ENCODE measurements at places on chromosomes 2 and 18.

DNA sequence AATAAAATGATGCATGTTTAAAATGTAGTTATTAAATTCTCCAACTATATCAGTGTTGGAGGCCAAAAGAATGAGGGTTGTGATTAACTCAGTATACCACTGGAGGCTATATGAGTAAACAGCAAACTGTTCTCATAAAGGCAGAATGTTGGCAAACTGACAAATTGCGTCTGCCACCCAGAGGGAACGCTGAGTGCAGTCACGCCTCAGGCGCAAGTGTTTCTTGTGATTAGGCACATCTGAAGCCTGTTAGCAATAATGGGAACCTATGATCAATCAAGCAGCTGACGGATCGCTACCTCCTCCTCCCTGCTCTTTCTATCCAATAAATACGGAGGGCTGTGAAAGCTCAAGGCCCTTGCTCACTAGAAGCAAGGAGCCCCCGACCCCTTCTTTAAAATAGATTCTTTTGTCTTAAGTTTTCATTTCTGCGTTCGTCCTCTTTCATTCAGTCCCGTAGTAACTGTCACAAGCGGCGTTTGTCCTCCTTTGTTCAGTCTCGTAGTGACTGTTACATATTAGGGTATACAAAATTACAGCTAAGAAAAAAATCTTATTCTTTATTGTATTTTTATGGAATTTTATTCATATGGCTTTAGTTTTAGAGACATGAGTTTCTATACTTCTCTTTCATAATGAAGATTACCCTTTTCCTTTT is 16.3 kb upstream of the RMND5A start:
- DNase-seq = no peak

GRCh38 chr2:118852605-118853128 is 5.2 kb upstream of the EN1 start:
- DNase-seq = no peak

- DNase-seq = peak; percentile 52
Measured at GRCh38 chr2:172113617-172114016, 10.9 kb upstream of the DLX2 start.

- DNase-seq = no peak
Measured at GRCh38 chr2:193240752-193241151, 1046.0 kb upstream of the TMEFF2 start.

DNA sequence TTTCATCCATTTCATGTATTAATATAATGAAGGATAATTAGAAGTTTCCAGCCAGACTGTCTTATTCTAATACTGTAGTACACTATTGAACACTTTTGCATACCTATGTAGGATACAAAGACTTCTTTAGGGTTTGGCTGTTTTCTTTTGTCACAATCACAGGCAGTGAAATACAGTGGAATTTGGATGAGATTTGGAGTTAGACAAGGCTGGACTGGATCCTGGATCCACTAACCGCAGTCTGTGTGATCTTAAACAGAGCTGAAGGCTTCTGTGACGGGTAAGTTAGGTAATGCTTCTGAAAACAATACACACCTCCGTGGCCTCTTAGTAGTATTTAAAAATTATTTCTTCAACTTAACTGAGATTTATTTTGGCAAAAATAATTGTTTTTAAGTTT is 1128.6 kb upstream of the CDH2 start:
- no peak for DNase-seq

DNA sequence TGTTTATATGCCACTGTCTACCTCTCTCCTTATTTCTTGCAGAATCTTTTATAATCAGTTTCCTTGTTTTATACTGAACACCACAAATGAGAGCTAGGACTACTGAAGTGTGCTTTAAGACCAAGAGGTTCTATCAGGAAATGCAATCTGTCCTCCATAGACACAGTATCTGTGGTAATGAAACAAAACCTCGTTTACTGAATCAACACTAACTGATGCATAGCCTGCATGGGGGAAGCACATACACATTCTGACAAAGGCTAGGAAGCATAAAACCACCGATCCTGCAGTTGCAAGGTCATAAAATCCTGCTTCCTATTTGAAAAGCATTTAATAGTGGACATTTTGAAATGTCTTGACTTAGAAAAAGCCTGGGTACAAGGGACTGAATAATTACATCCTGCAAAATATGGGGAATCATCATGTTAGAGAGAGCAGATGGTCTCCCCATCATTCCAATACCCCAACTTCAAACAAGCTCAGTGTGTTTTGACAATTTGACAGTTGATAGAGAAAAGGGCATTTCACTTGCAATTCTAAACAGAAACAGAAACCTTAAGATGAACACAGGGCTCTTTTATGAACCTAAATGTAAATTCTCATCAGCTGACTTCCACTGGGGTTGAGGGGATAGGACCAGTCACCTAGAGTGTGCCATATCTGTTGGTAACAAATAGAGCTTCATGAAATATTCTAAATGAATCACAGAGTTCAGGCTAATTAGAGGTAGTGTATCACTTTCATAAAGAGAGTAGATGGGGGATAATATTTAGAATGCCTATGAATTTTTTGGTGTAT is 1845.6 kb upstream of the PIK3C3 start:
- DNase-seq = no peak

GRCh38 chr2:75539955-75540716 is 20.6 kb downstream of the EVA1A start:
- DNase-seq = no peak

- no peak for DNase-seq
Measured at GRCh38 chr2:64727013-64727767, 73.5 kb upstream of the SERTAD2 start.

DNA sequence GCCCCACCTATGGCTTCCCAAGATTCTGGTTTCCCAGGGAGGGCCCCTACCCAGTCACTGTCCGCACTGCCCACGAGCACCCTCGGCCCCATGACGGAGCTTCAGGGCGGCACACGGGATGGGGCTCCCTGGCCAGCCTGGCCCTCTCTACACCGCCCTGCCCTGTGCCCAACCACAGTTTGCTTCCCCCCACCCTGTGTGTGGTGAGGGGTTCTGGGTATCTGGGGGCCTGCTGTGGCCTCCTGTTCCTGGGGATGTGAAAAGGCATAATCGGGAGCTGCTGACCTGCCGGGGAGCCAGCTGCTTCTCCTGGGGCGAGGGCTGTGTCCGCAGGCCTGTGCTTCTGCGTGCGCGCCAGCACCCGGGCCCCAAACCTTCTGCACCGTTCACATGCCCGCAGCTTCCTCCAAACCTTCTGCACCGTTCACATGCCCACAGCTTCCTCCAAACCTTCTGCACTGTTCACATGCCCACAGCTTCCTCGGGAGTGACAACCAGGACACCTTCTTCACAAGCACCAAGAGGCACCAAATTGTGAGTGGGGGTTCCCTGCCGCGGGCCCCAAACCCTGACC is 12.4 kb downstream of the ANO7 start:
- DNase-seq = no peak

GRCh38 chr18:75880925-75881504 is 453.5 kb upstream of the SMIM21 start:
- DNase-seq = no peak

- no peak for DNase-seq
Measured at GRCh38 chr2:227366769-227367426, 12.2 kb downstream of the TM4SF20 start.

DNA sequence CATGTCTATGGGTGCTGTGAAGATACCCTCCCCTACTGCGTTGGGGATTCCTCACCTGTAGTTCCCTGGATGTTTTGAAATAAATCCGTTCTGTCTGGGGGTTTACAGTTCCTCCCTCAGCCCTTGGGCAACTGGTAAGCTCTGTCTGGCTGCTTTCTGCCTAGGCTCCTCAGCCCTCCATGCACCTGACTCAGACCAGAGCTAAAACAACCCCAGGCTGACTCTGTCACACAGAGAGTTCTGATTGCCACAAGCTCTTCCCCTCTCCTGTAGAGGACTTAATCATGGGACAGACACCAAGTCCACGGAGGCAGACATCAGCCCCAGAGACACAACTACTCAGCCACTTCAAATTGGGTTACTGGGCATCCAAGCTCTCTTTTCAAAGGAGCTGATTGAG is 6.3 kb downstream of the VIT start:
- no peak for DNase-seq

GRCh38 chr2:215394102-215394805 is 41.6 kb downstream of the FN1 start:
- DNase-seq = no peak

- DNase-seq = no peak
Measured at GRCh38 chr18:45050712-45051601, 370.3 kb downstream of the SETBP1 start.

- peak; percentile 49 for DNase-seq
Measured at GRCh38 chr2:37871456-37872191, 53.5 kb upstream of the RMDN2 start.

DNA sequence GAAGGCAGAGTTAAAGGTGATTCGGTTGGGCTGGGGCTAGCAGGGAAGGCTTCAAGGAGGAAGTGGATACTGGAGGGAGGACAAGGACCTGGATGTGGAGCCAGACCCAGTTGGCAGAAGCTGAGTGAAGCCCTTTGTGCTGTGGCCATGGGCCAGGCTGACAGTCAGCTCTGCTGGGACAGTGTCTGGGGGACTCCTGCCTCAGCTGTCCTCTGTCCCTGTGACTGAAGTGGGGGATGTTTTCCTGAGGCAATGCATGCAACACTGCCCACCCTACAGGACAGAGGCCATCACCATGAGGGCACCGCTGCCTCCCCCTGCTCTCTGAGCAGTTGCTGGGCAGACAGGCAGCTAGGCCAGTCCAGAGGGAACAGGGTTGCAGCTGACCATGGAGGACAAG is 40.0 kb downstream of the ST8SIA5 start:
- DNase-seq = no peak

- no peak for DNase-seq
Measured at GRCh38 chr2:235532307-235532706, 38.5 kb downstream of the AGAP1 start.

DNA sequence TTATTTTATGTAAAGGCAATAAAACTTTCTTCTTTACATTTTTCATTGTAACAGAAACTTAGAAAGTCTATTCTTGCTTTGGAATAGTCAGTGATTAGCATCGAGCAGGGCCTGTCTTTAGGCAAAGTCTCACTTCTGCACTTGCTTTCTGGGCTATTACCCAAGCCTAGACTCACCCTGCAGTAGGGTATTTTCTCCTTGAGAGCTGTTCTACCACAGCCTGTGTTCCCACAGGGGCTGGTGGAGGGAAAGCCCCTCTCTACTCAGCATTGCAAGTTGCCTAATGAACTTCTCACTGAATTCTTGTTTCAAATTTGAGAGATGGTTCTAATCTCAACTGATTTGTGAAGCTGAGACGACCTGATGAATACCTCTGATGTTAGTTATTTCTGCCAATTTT is 111.7 kb upstream of the KLHL14 start:
- DNase-seq = no peak

DNA sequence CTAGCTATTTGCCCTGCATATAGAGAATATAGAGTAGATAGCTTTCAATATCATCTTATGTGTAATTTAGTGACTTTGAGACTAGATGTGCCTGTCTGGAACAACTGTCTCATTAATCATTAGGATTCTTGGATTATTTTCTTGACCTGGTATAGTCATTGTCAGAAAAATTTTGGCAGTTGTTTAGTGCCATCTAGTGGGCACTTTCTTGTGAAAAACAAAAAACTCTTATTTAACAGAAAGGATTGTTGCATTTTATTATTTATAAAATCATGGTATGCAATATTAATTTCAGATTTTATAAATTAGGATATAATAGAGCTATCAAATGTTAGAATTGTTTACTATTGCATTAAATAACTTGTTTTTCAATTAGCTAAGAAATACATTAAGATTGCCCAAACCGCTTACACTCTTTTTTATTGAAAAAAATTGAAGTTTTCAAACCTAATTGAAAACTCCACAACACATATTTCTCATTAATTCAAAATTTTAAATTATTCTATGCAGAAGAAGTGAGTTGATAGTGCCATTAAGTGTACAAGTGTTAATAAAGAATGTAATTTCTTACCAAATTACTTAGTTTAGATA is 80.3 kb downstream of the DYNAP start:
- no peak for DNase-seq

- DNase-seq = no peak
Measured at GRCh38 chr18:71223486-71223885, 934.6 kb downstream of the SOCS6 start.

GRCh38 chr2:194166818-194167217 is 1490.2 kb upstream of the SLC39A10 start:
- DNase-seq = peak; percentile 45

DNA sequence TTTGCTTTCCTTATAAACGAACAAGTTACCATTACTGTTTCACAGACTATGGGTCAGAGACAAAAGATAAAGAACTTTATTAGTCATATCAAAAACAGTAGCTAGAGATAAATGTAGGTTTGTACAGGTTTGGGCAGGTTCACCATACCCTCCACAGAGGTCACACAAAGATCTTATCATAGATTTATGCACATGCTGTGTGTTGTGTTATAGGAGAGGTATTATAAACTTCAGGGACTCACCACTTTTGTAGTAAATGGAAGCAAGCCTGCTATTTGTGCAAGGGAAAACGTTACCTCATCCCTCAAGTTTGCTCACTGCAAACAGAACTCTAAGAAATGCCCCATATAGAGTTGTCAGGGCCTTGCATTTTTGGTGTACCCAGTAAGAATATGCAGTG is 584.5 kb upstream of the LRRTM1 start:
- no peak for DNase-seq

- DNase-seq = no peak
Measured at GRCh38 chr2:160612266-160612856, 118.8 kb upstream of the RBMS1 start.

- no peak for DNase-seq
Measured at GRCh38 chr2:136363900-136364299, 246.0 kb upstream of the CXCR4 start.

DNA sequence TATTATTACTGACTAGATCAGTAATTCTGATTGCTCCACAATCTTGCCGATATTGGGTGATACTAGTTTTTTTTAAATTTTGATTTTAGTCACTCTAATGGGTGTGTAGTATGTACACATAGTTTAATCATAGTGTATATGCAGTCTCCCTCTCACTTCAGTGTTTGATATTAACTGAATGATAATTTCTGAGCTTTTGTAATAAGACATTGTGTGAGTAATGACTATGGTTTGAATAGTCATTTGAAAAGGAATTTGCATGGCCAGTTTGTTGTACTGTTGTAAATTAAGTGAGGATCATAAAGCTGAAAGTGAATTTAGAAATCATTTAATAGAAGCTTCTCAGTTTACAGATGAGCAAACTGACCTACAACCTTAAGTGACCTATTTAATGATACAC is 33.4 kb downstream of the USP14 start:
- no peak for DNase-seq

DNA sequence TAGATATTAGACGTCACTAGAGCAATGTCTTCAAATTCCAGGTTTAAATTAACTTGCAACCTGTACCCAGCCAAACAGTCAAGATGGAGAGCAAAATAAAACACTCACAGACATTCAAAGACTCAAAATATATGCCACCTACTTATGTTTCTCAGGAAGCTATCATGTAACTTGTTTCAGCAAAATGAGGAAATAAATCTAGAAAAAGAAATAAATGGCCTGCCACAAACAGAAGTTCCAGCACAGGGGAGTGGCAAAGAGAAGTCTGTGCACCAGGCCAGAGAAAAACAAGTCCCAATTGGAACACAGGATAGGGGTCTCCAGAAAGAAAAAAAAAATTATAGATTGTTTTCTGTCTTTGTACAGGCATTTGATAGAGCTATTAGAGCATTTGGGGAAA is 96.7 kb downstream of the LRP2 start:
- no peak for DNase-seq
